Urinary bladder (tissue), 4 donors: ENCODE measurements at places on chromosomes 13 and 19. TPM values are rescaled to one million over a fixed set of nuclear protein-coding genes. Genes with fewer than 3 reads are reported as not detected.

GRCh38 chr19:16461630-16462051 is 10.1 kb downstream of the EPS15L1 start:
- no peak for DNase-seq

DNA sequence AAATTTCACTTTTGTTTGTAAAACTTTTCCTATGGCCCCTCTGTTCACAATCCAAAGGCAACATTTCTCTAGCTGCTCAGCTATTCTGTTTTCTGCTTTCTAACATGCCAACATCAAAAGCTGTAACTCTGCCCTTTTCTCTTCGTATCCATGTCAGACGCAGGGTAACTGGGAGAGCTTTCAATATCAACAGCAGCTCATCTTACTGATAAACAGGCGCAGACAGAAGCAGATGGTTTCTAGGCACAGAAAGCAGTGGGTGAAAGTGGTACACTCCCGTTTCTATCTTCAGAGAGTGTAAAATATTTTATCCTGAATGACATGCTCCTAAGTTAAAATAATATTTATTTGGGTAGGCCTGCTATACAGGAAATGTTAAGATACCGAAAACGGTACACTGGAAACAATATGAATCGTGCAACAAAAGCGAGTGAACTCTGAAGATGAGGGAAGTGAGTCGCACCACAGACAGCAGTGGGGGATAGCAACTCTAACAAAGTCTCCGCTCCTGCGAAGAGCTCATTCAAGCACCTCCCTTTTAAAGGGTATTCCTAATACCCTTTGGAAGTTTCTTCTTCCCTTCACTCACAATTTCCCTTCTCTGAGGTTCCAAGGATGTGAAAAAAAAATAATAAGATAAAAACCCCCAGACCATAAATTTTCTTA is 798.3 kb downstream of the GPC5 start:
- DNase-seq: no peak

The CBY2 gene
- not detected for polyA plus RNA-seq

DNA sequence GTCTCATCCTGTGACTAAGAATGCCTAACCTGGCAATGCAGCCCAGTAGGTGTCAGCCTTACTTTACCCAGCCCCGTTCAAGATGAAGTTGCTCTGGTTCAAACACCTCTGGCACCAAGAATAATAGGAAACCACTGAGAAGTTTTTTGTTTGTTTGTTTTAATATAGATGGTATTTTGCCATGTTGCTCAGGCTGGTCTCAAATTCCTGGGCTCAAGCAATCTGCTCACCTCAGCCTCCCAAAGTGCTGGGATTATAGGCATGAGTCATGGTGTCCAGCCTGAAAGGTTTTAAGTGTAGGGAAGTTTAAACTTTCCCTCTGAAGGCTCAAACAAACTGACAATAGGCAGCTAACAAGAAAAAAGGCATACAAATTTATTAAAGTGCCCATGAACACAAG is 51.2 kb upstream of the ABCC4 start:
- DNase-seq: no peak

DNA sequence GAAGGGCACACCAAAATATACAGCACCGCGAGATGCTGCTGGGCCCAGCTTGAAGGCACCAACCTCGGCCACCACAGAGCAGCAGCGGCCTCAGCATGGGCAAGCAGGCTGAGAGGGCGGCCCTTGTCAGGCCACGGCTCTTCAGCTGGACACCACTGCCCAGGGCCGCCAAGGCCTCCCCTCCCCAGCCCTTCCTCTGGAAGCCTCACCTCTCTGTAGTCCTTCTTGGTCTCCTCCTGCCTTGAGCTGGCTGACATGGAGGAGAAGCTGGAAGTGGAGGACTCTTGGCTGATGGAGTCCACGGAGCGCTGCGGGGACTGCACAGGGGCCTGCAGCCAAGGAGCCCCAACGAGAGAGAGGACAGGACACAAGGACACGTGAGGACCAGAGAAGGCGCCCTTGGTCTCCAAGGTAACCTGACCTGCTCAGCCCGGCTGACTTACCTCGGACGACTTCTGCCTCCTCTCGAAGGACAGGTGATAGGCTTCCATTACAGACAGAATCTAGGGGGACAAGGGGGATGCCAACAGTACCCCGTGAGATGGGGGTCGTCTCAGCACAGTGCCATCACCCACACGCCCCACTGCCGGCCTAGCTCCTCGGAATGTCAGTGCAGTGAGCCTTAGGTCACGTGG is 38.2 kb downstream of the PDCD5 start:
- DNase-seq: no peak

GRCh38 chr19:8148088-8148409 is 1.3 kb downstream of the FBN3 start:
- no peak for DNase-seq

DNA sequence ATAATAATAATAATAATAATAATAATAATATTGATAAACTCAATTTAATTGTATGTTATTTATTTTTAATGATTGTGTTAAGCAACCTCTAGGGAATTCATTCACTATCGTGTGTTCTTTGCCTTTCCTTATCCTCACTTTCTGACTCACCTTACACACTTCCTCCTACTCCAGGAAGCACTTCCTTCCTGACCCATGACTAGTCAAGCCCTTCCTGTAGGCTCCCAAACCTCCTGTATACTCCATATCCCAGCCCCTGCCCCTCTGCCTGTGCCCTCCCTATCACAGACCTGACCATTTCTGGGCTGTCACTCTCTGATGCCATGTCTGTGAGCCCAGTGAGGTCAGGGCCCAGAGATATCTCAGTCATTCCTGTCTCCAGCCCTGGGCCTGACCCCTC is 7.6 kb downstream of the LGALS4 start:
- DNase-seq: no peak
